ENCODE measurements at places on chromosomes 1 and 21.

GRCh38 chr1:204731985-204732575 lies 46.5 kb upstream of the LRRN2 start:
- DNase-seq, result no peak

DNA sequence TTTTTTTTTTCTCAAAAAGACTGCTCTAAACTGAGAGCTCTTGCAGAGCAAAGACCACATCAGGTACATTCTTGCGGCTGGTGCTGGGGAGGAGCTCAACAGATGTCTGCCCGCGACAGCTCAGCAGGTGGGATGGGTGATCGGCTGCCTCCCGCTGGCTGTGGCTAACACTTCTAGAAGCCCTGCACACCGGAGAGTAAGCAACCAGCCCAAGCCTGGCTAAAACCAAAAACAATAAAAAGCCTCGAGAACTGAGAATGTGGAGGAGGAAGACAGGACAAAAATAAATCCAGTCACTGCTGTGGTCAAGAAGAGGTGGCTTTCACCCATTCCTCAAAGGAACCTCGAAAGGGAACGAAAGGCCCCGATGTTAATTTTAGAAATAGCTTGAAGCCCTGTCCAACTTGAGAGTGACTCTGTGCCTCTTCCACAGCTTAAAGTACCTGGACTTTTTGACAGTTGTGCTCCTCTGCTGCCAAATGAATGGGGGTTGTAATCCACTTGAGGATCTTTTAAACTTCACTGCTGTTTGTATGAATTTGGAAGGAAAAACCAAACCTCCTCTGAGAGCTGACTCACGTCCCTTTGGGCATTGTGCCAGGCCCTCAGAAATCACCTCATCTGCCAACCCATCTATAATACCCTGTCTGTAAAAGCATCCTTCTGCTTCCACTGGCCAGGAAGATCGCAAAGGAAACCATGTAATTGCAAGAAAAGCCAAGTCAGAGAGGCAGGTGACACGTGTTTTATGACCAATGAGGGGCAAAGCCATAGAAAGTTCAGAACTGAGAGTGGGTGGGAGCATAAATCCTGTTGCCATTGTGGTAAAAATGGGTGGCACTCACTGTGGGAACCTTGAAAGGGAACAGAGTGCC lies 78.6 kb downstream of the KCNN3 start:
- DNase-seq, result peak; percentile 88

DNA sequence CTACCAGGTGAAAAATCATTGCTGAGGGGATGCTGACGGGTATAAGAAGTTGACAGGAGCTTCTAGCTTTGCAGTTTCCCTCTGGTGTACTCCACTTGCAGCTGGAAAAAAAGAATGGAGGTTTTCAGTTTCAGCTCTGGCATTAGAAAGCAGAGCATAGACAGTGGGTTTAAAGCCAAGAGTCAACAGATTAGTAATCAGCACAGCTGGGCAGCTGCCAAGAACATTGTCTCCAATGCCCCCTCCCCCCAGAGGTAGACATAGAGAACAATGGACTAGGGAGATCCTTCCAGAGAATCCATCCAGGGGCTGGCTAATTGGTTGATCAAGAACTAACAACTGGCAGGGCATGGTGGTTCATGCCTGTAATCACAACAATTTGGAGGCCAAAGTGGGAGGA lies 10.1 kb upstream of the ZBTB8B start:
- no peak for DNase-seq

DNA sequence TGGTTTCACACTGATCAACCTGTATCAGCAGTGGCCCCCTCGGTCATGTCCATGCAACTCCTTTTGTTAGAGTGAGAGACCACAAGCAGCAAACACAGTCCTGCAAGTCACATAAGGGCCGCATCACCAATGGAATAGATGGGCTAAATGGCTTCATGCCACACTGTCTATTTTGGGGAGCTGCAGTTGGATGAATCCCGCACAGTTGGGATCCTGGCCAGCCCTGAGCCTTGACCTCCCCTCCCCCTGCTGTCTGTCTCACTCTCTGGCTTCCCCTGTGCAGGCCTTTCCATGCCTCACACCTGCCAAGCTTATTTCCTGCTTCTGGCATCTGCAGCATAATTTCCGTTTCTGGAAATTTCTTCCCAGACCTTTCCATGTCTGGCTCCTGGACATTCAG lies 57.0 kb downstream of the CNIH3 start:
- no peak for DNase-seq

GRCh38 chr1:54989968-54990810 lies 8.5 kb upstream of the BSND start:
- DNase-seq, result no peak

DNA sequence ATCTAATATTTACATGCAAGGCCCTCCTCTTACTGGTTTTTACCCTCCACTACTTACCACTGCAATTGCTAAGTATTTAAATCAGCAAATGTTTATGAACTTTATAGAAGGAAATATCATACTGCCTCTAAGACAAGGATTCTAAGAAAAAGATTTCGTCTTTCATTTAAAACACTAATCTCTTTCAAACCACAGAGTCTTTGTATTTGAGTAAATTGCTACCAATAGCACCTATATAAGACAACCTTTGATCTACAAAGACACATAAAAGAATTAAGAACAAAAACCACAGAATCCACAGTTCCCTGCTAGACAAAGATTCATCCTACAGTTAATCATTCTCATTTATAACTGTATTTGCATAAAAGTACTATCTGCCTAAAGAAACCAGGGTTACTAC lies 37.6 kb downstream of the RNF115 start:
- DNase-seq, result no peak

DNA sequence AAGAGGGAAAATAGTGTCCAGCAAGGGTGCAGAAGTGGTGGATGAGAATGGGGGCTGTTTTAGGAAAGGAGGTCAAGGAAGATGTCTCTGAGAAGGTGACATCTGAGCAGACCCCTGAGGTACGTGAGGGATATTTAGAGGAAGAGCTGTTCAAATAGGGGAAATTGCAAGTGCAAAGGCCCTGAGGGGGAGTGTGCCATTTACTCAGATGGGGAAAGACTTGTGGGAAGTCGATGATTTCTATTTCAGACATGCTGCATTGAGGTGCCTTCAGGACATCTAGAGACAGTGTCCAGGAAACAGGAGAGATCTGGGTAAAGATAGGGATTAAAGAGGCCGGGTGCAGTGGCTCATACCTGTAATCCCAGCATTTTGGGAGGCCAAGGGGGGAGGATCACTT lies 10.4 kb upstream of the ADGRB2 start:
- DNase-seq, result no peak

DNA sequence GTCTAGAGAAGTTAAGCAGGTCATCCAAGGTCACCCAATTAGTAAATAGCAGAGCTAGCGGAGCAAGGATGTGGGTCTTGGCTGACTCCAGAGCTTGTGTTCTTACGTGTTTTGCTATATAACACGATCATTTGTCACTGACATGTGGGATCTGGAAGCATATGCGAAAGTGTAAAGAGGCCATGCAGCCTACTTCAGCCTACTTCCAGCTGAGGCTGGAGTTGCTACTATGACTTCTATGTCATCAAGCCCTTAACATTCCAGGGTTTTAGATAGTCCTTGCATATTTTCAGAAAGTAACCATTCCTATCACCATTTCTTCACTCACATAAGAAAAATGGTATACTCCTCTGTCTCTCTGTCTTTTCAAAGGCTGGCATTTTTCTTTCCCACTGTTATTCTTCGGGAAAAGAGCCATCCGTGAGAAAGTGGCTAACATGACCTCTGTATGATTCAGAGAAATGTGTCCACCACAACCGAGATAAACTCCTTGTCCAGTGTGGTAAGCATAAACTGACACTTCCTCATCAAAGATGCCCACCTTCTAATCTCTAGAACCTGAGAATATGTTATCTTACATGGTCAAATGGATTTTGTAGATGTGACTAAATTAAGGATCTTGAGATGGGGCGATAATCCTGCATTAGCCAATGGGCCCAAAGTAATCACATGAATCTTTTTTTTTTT lies 24.0 kb upstream of the ABL2 start:
- DNase-seq, result no peak

Data from naive thymus-derived CD8-positive, alpha-beta T cell (primary cell).